ENCODE measurements at places on chromosomes 6 and 20. TPM values are rescaled to one million over a fixed set of nuclear protein-coding genes. Genes with fewer than 3 reads are reported as not detected.

GRCh38 chr6:25297039-25297441 is 17.9 kb downstream of the CARMIL1 start:
- ATAC-seq, result no peak

DNA sequence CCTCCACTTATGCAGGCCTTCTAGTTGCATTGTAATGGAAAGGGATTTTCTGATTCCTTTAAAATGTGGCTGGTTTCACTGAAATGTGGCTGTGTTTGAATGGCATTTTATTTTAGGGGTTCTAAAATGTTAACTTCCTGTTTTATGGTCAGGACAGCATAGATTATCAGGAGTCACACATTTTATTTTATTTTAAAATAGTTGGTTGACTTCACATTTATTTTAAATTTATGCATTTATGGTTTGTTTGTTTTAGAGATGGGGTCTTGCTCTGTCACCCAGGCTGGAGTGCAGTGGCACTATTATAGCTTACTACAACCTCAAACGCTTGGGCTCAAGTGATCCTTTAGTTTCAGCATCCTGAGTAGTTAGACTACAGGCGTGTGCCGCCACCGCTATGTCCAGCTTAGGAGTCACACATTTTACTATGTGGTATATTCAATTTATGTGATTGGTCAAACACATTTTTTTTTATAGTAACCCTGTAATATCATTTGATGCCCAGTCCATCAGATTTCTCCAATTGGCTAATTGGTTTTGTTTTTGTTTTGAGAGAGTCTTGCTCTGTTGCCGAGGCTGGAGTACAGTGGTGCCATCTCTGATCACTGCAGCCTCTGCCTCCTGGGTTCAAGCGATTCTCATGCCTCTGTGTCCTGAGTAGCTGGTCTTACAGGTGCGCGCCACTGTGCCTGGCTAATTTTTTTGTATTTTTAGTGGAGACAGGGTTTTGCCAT is 2.3 kb downstream of the DTD1 start:
- no peak for ATAC-seq

GRCh38 chr6:37525460-37526357 is 26.0 kb upstream of the CCDC167 start:
- ATAC-seq, result no peak

DNA sequence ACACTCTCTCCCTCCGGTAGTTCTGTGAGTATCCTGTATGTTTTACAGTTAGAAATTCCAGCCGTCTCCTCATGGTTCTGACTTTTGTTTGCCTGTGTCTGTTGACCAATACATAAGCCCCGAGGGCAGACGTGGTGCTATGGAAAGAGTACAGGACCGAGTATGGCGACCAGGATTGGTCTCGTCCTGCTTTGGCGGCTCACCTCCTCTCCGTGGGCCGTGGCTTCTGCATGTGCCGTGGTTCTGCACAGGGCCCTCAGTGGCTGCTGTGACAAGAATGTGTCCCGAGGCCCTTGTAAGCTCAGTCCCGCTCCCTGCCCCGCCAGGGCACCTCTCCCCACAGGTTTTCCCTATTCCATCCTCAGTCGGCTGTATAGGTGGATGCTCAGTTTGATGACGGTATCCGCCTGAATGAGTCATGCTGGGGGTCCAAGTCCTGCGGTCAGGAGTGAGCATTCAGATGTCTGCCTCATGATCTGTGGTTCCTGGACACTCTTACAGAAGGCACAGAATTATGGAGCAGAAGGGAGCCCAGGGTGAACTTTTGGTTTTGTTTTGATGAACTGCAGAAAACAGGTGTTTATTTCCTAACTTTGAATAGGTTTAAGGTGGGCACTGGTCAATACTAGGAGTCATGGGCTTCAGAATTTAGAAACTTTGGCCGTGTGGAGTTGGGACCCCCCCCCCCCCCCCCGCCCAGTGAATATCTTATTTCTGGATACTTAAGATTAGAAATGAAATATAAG is 1.2 kb downstream of the ARFGAP1 start:
- ATAC-seq, result no peak

DNA sequence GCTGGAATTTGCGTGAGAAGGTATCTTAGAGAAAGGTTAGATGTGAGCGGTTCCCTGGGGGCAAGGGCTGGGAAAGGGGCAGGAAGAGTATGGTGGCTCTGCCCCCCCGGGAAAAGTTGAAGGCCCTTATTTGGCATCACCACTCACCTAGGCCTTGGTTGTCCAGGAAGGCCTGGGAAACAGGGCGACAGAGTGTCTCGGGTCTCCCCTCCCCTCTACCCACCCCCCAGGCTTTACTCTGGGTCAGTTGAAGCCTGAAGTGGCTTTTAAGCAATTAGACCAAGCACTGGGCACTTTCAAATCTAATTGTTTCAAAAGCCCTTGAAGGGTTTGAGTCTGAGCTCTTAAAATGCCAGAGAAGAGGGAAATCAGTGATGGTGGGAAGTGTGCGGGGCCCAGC is 30.2 kb upstream of the FOXP4 start:
- no peak for ATAC-seq

DNA sequence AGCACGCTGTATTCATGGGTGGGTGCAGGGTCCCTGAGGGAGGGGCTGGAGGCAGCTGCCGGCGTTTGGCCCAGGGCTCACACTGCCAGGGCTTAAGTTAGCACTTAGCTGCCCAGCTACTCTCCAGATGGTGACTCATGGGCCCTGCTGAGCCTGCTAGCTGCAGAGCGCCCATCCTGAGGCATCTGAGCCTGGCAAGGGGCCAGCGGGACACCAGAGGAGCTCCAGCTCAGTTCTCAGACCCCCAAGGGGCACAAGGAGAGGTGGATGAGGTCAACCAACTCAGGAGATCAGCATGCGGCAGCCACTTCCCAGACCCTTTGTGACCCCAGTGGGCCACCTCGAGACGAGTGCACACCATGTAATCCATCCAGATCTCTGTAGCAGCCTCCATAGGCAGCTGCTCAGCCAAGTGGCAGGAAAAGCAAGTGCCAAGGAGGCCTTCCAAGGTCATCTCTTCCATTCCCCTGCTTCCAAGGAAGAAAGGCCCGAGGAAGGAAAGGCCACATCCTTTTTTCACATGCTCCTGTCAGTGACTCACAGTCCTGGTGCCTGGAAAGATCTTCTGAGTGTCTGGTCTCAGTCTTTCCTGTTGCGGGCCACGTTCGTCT is 35.3 kb downstream of the FOXP4 start:
- ATAC-seq, result no peak

ZDHHC14 gene
- total RNA-seq, result 2.1 TPM

COL9A1 gene
- total RNA-seq, result not detected

SLC35D3 gene
- total RNA-seq, result 1.9 TPM
